Activated naive CD8-positive, alpha-beta T cell treated with anti-CD3 and anti-CD28 coated beads, Interleukin-2, amount 50 U/mL, for 16 hours (primary cell): ENCODE measurements at places on chromosomes 4 and X.

- DNase-seq: no peak
These were observed 645.4 kb downstream of the BCOR start for GRCh38 chrX:39452401-39452800.

DNA sequence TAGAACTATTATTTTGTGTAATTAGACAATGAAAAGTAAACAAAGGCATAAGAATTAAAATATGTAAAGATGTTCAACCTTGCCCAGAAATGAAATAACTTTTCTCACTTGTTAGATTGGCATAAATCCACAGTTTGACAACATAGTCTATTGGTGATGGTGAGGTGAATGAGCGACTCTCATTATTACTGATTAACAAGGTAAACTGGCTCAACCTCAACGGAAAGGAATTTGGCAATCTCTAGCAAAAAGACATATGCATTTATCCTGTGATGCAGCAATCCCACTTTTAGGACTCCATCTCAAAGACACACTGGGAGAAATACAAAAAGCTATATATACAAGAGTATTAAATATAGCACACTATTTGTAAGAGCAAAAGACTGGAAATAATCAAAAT is 22.3 kb downstream of the UBA6 start:
- DNase-seq: no peak

DNA sequence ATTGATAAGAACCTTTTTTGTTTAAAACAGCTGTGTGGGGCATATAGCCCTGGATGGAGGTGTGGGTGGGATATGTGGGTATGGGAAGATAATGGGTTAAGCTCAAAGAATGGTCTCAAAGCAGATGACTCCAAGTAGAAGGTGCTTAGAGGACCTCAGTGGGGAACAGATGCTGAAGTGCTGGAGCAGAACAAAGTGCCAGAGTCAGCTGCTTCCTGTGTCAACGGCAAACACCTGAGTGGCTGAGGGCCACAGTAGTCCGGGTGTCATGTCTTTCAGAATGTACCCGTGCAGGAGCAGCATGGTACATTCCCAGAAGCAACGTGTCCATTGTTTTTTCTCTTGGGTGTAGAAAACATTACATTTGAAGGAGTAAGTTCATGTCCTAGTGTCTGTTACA is 210.6 kb downstream of the CCNG2 start:
- no peak for DNase-seq

DNA sequence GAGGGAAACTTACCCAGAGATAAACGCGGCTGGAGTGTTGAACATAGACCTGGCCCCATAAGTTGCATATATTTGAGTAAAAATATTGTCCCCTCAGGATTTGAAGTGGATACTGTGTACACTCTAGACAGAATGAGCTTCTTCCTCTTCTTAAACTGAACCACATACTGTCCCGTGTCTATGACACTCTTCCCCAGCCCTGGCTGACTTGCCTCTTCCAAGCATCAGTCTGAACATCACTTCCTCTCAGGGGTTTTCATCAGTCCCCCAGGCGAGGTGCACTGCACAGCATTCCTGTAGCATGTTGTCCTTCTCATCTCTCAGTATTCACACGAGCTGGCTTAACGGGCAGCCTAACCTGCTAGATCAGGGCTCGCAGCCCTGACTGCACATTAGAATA is 80.5 kb upstream of the TMEM150C start:
- no peak for DNase-seq

- DNase-seq: no peak
These were observed 50.5 kb downstream of the RHOH start for GRCh38 chr4:40247350-40247749.

DNA sequence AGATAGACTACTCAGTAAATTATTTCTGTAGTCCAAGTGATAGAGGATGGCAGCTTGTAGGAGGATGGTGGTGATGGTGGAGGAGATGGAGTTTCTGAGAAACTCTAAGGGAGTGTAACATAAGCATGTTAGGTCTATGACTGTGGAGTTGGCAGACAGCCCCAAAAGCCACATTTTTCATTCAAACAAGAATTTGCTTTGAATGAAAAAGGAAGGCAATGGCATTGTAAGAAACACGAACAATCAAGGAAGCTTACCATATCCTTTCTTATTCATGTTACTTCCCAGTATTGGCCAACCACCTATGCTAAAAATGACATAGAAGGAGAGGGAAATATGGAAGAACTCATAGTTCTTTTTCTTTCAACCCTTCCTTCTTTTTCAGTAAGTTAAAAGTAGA is 18.7 kb upstream of the SEC24B start:
- no peak for DNase-seq

DNA sequence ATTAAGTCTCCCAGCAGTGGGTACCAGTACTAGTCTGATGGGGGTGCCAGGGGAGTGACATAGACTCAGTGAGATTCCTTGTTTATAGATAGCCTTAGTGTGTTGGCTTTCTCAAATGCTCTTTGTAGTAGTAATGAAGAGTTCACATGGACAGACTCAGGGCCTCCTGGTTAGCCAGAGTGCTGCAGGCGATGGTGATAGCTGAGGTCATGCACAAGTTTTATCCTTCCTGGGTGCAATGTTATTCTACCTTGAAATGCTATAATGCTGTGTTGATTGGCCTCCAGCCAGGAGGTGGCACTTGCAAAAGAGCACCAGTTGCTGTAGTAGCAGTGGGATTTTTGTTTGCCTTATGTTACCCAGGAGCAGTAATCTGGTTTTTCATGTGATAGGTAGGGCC is 35.5 kb upstream of the ADH4 start:
- no peak for DNase-seq

DNA sequence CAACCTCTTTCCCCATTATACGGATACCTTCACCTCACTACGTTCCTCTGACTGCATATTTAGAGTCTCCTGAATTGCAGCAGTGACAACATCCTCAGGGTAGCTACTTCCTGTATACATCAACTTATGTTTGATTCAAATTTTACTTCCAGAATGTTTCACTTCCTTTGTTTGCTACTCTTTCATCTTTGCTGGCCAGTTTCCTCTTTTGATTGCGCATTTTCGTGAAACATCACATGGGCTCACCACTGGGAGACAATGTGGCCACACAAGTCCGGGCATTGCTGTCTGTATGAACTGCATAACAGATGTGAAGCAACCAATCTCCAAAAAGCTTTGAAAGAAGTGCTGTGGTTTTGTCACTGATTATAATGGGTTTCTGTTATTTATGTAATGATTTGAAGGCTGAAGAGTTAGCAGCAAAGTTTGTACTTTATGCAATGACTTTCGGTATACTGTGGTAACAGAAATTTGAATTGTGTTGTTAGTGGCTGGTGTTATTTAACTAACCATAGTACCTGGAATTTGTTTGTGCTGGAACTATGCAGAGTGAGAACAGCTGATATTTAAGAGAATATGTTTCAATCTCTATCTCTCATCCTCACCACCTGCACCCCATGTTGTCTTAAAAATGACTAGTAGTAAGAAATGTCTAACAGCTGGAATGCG is 7.4 kb downstream of the SNCA start:
- no peak for DNase-seq
